Fibroblast of skin of abdomen (primary cell): ENCODE measurements at places on chromosomes 4 and X.

- peak; percentile 38 for DNase-seq
Observed at GRCh38 chr4:7772711-7773385, 166.8 kb downstream of the AFAP1 start.

DNA sequence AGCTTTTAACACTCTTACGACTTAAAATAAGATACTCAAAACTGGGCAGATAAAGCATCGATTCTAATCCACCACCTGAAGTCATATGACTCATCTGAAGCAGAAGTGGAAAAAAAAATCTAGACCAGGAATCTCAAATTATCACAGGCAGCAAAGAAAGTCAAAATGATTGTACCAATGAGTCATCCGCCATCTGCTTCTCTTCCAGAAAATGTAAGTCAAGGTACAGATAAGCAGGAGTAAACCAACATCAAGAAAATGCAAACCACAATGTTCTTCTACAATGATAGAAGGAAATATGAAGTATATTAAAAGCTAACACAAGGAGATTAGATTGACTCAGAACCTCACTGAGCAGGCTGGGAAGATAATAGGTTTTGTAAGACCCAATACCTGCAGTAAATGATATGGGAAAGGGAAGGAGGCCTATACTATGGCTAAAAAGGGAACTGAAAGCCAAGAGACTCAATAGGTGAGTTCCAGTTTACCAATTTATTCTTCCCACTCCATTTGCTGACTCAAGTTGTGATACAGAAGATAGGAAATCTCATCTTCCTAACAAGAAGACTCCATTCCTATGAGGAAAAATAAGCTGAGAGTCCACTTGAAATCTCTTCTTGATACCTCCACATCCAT lies 88.4 kb upstream of the TET2 start:
- peak; percentile 53 for DNase-seq

DNA sequence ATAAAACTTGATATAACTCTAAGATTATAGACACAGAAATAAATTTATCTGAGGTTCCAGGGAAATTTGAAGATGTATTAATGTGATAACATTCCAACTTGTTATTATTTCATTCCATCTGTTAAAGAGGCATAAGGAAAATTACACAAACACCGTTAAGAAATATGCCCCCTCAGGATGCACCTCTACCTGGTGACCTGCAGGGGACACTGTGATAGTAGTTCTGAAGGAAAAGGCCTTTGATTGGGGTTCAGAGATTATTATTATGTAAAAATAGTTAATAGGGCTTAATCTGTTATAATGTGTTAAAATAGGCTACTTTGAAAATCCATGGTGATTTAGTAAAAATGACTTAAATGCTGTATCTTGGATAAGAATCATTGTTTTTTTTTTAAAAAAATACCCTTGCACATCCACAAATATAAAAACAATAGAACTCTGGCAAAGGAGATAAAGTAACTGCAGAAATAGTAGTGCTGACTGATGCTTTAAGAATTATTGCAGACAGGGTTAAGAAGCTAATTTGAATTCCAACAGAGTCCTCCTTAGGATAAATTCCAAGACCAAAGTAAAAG lies 6.1 kb upstream of the ABRAXAS1 start:
- DNase-seq = peak; percentile 15

DNA sequence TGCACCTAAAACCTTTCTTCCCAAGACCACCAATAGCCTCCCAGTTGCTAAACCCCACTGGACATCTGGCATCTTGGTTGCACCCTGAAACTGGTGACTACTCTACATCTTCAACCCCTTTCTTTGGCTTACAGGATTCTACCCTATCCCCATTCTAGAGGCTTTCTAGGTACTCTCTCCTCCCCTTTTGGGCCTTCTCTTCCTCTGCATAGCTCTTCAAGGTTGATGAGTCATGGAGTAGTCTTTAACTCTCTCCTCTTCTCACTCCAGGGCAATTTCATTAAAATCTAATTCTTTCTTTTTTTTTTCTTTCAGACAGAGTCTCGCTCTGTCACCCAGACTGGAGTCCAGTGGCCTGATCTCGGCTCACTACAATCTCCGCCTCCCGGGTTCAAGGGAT lies 16.8 kb downstream of the APOO start:
- no peak for DNase-seq

DNA sequence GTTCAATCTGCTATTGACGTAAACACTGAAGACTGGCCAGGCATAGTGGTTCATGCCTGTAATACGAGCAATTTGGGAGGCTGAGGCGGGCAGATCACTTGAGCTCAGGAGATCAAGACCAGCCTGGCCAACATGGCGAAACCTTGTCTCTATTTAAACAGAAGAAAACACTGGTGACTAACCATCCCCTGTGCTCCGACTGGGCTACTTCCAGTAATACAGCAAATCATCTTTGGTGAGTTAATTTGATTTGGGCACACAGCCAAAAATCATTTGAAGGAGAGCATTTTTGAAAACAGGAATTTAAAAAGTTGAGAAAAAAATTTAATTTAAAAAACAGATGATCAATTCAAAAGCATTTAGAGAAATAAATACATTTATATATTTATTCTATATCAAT lies 52.0 kb downstream of the SEC24D start:
- DNase-seq = no peak

DNA sequence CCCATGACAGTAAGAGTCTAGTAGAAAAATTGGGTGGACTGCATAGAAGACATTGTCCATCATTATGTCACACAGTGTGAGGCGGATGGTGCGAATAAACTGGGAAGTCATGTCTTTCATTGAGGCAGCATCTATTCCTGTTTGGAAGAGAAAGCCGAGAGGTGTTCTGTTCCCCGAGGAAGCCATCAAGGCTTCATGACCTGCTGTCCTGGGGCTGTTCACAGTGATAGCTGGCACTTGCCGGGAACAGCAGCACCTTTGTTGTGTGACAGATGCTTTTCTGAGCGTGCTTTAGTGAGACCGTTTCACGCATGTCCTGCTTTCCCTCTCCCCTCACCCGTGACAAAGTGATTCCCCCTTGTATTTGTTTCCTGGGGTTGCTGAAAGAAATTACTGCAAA lies 20.3 kb downstream of the RGS12 start:
- DNase-seq = no peak

GRCh38 chr4:11397819-11398610 lies 30.7 kb downstream of the HS3ST1 start:
- no peak for DNase-seq

DNA sequence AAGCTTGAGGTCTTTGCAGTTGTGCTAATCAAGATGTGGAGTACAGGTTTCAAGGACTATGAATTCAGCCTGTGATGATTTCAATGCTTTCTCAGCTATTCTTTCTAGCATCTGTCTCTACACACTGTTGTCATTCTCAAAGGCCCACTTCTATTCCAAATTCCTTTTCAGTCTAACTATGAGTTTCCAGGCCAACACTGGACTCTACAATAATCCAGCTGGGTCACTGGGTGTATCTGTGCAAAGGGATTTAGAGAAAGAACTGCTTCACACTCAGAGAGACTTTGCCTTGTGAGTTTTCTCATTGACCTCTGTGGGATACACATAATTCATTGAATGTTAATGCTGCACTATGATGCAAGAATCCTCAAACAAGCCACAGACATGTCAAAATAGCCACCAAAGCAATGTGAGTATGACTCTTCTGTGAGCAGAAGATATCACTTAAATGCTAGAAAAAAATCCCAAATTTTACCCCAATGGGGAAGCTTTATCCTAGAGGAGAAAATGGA lies 171.8 kb upstream of the CLNK start:
- no peak for DNase-seq

GRCh38 chrX:9519546-9520216 lies 54.8 kb downstream of the TBL1X start:
- DNase-seq = peak; percentile 13

GRCh38 chr4:22323691-22324090 lies 192.2 kb downstream of the ADGRA3 start:
- DNase-seq = no peak

DNA sequence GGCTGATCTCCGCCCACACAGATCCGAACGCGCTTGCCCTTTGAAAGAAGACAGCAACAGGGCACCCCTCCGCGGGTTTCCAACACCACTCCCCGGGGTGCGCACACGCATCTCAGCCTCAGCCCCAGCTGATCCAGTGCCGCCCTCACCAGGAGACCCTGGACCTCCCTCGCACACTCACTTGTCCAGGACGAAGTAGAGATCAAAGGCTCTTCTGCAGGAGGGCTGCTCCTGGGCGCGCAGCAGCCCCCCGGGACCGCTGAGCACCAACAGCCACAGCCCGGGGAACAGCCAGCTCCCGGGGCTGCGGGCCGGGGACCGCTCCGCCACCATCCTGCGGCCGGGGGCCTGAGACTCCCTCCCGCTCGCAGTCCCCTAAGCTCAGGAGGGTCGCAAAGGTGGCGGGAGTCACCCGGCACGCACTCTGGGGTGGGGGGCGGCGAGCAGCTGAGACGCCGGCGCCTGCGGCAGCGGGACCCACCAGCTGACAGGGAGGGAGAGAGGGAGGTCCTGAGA lies 743 bp downstream of the ANTXR2 start:
- no peak for DNase-seq

DNA sequence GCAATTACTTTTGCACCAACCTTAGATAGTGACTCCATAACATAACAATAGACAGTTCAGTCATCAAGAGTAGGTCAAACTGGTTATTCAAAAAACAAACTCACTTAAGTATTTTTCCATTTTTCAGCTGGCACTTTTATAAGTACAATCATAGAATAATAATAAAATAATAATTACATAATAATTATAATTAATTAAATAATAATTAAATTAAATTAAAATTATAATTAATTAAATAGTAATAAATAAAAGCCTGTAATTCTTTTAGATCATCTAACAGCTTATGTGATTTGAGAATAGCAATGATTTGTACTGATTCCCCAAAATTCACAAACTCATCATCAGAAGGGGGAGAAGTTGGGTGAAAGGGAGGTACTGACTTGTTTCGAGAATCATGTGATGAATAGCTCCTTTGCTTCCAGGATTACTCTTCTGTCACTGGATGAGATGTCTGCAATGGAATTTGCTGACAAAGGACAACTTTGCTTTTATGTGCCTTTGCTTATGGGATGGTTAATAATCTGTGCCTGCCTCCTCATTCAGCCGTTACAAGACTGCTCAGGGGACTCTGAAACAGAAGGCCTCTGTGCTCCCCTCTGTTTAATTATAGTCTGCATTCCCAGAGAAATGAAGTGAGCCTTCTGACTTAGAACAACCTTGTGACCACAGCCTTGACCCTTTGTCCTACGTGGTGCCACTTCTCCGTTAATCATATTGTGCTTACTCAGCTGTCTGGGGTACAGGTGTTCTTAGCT lies 104.8 kb upstream of the ENPEP start:
- no peak for DNase-seq

DNA sequence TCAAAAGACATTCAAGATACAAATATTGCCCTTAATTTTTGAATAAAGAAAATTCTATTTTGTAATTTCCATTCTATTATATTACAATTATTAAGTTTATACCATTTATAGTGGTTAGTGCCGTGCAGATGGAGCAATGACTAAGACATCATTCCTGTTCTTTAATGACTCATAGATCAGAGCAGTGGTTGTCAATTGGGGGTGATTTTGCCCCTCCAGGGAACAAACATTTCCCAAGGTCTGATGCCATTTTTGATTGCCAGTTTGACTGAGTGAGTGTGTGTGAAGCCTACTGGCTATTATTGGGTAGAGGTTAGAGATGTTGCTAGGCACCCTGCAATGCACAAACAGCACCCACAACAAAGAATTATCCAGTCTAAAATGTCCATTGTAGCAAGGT lies 97.9 kb upstream of the DDIT4L start:
- DNase-seq = peak; percentile 50

GRCh38 chrX:9668537-9668936 lies 97.1 kb downstream of the GPR143 start:
- peak; percentile 62 for DNase-seq

GRCh38 chrX:40106676-40107290 lies 9.0 kb upstream of the BCOR start:
- DNase-seq = no peak

DNA sequence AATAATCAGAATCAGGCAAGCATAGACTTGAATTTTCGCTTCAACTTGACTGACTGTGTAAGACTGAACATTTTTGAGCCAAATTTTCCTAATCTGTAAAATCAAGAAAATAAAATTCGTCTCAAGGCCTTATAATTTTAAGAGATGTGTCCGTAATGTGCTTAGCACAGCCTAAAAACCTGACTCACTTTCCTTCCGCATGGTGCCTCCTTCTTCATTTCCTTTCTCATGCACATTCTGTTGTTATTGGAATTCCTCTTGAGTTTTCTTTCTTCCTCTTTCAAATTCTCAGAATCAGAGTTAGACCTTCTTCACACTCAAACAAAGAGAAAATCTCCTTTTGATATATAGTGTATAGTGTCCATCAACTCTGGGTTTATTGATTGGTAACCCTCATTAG lies 208.9 kb upstream of the SLIT2 start:
- DNase-seq = no peak

GRCh38 chr4:65007841-65008439 lies 598.7 kb upstream of the TECRL start:
- DNase-seq = peak; percentile 8

- DNase-seq = no peak
Observed at GRCh38 chr4:83283181-83283580, 1.4 kb downstream of the COQ2 start.

GRCh38 chr4:86044593-86044985 lies 315.3 kb downstream of the MAPK10 start:
- DNase-seq = no peak

GRCh38 chr4:145154573-145154972 lies 25.8 kb downstream of the OTUD4 start:
- DNase-seq = peak; percentile 29

DNA sequence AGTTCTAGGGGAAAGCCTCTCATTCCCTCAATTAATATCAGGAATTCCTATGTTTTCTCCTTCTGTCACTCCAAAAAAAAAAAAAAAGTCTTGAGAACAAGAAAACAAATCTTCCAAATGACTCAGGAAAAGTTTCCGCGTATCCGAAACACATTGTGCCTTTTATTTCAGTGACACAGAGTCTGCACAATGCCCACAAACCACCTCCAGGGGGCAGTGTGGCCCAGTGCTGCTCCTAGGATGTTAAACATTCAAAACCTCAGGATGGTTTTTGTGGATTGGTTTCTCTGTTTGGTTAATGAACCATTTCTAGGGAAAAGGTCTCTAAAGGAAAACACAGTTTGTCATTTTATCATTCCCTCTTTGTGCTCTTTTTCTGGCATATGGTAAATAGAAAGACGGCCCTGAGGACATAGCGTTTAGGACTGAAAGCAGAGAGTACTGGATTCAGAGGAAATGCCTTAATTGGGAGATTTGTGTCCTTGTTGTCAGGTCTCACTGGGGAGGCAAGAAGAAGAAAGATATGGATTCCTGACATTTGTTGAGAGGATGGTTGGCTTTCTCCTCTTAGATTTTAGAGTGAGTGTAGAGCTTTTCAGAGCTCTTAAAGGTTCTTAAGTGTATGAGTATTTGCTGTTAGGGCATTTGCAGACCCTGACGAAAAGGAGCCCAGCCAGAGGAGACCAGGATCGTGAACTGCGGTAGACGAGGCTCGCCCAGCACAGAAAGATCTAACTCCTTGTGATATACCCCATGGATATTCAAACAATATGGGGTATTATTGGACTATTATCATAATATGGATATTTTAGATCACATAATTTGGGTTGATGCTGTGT lies 65.7 kb upstream of the MAP9 start:
- DNase-seq = peak; percentile 74

GRCh38 chr4:23839279-23839678 lies 50.6 kb downstream of the PPARGC1A start:
- DNase-seq = no peak

- DNase-seq = no peak
Observed at GRCh38 chrX:132017431-132018185, 5.5 kb upstream of the STK26 start.
